ENCODE measurements at places on chromosomes 16 and 17.

GRCh38 chr16:30186782-30187555 is 3.6 kb downstream of the CORO1A start:
- DNase-seq, result peak; percentile 78
- no peak overlapping the region for H3K27ac ChIP-seq
- H3K36me3 ChIP-seq, result no peaks in the 10 kb centered on the region

DNA sequence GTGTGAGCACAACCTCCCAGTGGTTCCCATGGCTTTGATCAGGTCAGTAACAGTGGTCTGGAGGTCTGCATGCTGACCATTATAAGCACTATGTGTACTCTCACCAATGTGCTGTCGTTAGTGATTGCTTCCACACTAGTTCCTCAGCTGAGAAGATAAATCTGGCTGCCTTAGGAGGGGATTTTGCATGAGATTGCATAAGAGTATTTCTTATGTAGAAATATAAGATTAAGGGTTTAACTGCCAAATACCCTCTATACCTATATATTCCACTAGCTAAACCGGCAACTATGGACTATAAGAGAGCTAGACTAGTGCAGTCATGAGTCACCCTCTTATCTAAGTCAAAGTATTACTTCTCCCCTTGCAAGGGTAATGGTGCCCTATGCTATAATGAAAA is 580.2 kb downstream of the CDH11 start:
- no peak for DNase-seq
- no peaks in the 10 kb centered on the region for H3K4me1 ChIP-seq
- no peaks in the 10 kb centered on the region for H3K27me3 ChIP-seq
- no peak overlapping the region for H3K4me3 ChIP-seq

- peak overlapping the region; percentile 50 for H3K27ac ChIP-seq
- no peak overlapping the region for H3K4me3 ChIP-seq
- H3K36me3 ChIP-seq, result peaks cover 12% of the 10 kb centered on the region
- DNase-seq, result no peak
- peaks cover 49% of the 10 kb centered on the region for H3K4me1 ChIP-seq
Observed at GRCh38 chr17:82867763-82868325, 28.0 kb upstream of the ZNF750 start.

GRCh38 chr17:31309556-31309955 is 4.3 kb downstream of the EVI2B start:
- no peak overlapping the region for H3K4me3 ChIP-seq
- no peak overlapping the region for H3K27ac ChIP-seq
- H3K4me1 ChIP-seq, result peaks cover 7% of the 10 kb centered on the region
- peaks cover 22% of the 10 kb centered on the region for H3K36me3 ChIP-seq
- DNase-seq, result no peak
- no peaks in the 10 kb centered on the region for H3K27me3 ChIP-seq
